MM.1S (cell line): ENCODE measurements at places on chromosomes 16 and 17.

DNA sequence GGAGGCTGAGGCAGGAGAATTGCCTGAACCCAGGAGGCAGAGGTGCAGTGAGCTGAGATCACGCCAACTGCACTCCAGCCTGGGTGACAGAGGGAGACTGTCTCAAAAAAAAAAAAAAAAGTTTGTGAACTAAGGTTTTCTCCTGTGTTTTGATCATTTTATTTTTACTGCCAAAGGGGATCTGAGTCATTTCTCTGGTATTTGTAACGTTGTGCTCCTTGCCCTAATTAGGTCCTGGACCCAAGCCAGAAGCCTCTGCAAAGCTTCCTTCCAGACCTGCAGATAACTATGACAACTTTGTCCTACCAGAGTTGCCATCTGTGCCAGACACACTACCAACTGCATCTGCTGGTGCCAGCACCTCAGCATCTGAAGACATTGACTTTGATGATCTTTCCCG is 32.1 kb downstream of the IST1 start:
- no peaks in the 10 kb centered on the region for H3K4me1 ChIP-seq
- H3K4me3 ChIP-seq = no peak overlapping the region
- H3K27ac ChIP-seq = no peak overlapping the region
- H3K36me3 ChIP-seq = peaks cover 16% of the 10 kb centered on the region
- no peaks in the 10 kb centered on the region for H3K27me3 ChIP-seq

DNA sequence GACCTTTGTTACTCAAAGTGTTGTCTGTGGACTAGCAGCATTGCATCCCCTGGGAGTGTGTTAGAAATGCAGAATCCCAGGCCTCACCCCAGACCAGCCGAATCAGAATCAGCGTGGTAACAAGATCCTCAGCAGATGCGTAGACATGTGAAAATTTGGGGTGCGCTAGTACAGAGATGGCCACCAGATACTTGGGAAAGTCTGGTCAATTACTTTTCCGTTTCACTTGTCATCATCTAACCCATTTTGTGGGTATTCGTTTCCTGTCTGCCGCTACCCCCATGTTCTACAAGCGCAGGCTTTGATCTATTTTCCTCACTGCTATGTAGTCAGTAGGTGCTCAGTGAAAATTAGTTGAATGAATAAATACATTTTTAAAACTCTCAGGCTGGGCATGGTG is 33.1 kb upstream of the HERPUD1 start:
- H3K4me3 ChIP-seq = no peak overlapping the region
- no peak overlapping the region for H3K27ac ChIP-seq
- no peak for DNase-seq
- H3K27me3 ChIP-seq = no peaks in the 10 kb centered on the region
- peaks cover 7% of the 10 kb centered on the region for H3K4me1 ChIP-seq

DNA sequence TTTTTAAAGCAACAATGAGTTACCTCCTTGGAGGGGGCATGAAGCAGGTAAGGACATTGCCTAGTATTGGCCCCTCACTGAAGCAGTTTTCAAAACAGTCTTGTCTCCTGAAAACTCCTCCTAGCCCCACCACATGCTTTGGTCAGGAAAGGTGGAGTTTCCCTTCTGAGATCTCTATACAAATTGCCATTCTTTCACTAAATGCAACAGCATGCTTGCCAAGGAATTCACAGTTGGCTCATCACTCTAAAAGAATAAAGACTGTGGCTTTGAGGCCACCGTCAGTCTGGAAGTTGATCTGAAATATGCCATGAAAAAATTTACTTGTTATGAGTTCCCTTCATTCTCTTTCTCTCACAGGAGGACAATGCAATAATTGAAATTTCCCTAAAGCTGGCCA is 4.2 kb downstream of the TTC19 start:
- H3K27ac ChIP-seq = no peak overlapping the region
- H3K27me3 ChIP-seq = no peaks in the 10 kb centered on the region
- H3K4me1 ChIP-seq = peaks cover 12% of the 10 kb centered on the region
- peaks cover 12% of the 10 kb centered on the region for H3K36me3 ChIP-seq

DNA sequence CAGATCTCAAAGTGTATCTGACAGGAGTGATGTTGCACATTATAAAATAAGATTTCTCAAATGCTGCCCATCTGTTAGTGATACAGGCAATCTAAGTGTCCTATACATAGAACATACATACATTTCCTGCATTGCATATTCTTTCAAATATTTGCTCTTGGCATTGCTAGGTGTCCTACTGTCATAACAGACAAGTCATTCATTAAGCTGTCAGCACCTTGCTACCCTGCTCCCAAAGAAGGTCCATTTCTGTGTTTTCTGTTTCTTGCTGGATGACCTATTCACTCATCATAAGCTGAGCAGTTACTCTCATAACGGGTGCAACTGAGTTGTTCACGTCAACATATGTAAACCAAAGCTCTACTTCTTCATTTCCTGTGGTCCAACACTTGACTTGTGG is 719.0 kb downstream of the KCNJ2 start:
- no peaks in the 10 kb centered on the region for H3K36me3 ChIP-seq
- H3K27ac ChIP-seq = no peak overlapping the region
- H3K27me3 ChIP-seq = no peaks in the 10 kb centered on the region
- no peak for DNase-seq

DNA sequence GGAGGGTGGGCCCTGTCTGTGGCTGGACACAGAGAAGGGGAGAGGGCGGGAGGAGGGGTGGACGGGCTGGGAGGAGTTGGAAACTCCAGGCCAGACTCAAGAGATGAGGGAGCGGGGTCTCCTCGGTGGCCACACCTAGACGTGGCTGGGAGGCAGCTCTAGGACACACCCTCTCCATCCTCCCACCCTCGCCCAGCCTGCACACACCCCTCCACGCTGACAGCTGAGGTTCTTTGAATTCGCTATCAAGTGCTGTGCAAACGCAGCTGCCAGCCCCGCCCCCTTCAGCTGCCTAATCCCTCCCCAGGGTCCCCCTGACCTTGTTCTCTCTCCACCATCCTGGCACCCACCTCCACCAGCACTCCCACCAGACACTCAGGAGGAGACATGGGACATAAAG is 48.7 kb downstream of the DNAH17 start:
- peaks cover 97% of the 10 kb centered on the region for H3K27me3 ChIP-seq
- no peak overlapping the region for H3K27ac ChIP-seq
- H3K4me1 ChIP-seq = no peaks in the 10 kb centered on the region
- DNase-seq = no peak

DNA sequence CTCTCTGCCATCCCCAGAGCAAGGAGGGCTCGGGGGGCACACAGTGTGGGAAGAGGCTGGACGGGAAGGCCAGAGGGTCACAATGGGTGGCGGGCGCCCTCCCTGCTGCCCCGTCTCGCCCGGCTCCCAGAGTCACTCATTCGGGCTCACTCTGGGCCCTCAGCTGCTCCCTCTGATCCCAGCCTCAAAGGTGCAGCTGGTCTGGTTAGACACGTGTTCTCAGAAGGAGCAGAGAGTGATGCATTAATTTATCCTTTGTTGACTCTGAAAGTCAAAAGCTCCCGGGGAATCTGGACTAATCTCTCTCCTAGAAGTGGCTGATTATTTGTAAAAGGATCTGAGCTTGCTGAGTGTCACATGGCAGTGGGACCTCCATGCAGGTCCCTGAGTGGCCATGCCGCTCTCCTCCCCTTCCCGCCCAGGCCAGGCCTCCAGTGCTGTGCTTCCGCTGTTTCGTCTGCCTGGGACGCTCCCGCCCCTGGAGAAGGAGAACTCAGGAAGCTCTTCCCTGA is 87.5 kb downstream of the SEC14L1 start:
- no peak for DNase-seq
- no peak overlapping the region for H3K4me3 ChIP-seq
- H3K4me1 ChIP-seq = peaks cover 2% of the 10 kb centered on the region

DNA sequence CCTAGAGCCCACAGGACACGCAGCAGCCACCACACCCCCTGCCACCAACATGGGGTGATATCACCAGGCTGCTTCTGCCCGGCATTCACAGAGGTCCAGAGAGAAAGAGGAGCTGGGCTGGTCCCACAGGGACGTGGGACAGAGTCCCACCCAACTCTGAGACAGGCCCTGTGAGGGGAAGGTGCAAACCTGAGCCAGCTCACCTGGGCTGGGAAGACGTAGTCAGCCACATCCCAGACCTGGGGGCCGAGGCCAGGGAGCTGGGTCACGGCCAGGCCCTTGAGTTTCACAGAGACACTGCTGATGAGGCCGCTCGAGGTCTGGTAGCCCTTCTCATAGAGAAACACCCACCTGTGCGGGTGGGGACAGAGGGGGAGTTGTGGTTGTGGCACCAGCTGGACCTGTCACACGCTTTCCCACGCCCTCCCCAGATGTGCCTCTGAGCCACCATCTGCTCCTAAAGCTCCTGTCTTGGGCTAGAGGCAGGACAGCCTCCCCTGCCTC is 11.2 kb downstream of the P2RX1 start:
- H3K27ac ChIP-seq = no peak overlapping the region
- DNase-seq = no peak
- no peaks in the 10 kb centered on the region for H3K36me3 ChIP-seq
- no peak overlapping the region for H3K4me3 ChIP-seq
- no peaks in the 10 kb centered on the region for H3K27me3 ChIP-seq

- no peaks in the 10 kb centered on the region for H3K27me3 ChIP-seq
- no peak overlapping the region for H3K27ac ChIP-seq
- H3K36me3 ChIP-seq = no peaks in the 10 kb centered on the region
These were observed 7.7 kb downstream of the IL34 start for GRCh38 chr16:70653809-70654771.

DNA sequence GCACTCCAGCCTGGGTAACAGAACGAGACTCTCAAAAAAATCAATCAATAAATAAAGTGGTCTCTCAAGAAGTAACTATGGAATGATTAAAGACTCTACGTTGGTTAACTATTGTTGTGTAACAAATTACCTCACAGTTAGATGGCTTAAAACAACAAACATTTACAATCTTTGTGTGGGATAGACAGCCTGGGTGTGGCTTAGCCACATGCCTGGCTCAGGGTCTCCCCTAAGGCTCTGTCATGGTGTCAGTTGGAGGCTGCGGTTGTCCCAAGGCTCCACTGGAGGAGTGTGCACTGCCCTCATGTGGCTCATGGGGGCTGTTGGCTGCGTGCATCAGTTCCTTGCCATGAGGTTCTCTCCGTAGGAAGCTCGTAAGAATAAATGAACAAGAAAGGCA is 294.5 kb downstream of the SNX29 start:
- no peaks in the 10 kb centered on the region for H3K36me3 ChIP-seq
- H3K4me3 ChIP-seq = no peak overlapping the region
- no peaks in the 10 kb centered on the region for H3K4me1 ChIP-seq
- no peak for DNase-seq
- H3K27ac ChIP-seq = no peak overlapping the region

DNA sequence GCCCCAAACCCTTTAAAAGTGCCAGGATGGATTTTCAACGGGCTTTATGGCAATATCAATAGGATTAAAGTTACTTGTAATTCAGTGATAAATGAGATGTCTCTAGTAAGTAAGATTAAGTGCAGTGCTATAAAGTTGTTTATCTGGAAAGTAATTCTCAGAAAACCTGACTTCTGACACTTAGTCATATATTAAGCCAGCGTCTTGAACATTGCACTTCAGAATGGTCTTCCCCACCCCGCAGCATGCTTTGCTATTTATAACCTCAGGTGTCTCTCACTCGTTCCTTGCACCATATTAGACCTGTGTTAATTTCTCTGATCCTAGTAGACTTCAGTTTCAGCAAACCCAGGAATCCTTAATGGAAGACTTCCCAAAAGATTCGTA is 2.1 kb upstream of the MAF start:
- DNase-seq = peak; percentile 37
- H3K27me3 ChIP-seq = no peaks in the 10 kb centered on the region
- peak overlapping the region; percentile 93 for H3K27ac ChIP-seq
- 0 out of 2 replicates have a peak, but pooled peaks cover 3% of the 10 kb centered on the region for H3K4me1 ChIP-seq
- H3K4me3 ChIP-seq = peak overlapping the region; percentile 78
- no peaks in the 10 kb centered on the region for H3K36me3 ChIP-seq

DNA sequence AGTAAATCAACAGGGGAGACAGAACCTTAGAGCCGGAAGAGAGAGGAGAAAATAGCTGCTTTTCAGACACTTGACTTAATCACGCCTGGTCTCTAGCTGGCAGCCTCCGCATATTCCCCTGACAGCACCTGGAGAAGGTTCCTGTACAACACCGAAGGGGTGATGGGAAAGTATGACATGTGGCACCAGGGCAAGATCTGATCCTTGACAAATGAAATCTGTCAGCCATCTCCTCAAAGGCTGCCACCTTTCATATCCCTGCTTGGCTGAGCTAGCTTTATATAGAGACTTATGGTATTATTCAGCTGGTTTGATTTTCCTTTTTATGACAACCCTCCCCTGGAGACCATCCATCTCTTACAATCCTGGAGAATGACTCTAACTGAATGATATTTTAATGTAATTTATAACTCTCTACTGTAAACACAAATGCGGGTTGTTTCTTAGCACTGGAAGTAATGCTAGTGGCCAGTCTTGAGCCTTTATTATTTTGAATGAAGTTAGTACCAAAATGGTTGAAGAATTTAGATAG is 1205.3 kb upstream of the CDH8 start:
- no peaks in the 10 kb centered on the region for H3K36me3 ChIP-seq
- DNase-seq = no peak
- H3K4me1 ChIP-seq = no peaks in the 10 kb centered on the region
- no peaks in the 10 kb centered on the region for H3K27me3 ChIP-seq
- no peak overlapping the region for H3K27ac ChIP-seq

GRCh38 chr16:11056993-11057649 is 112.8 kb downstream of the CLEC16A start:
- DNase-seq = no peak
- H3K4me3 ChIP-seq = no peak overlapping the region
- H3K4me1 ChIP-seq = no peaks in the 10 kb centered on the region
- H3K27ac ChIP-seq = no peak overlapping the region
- H3K27me3 ChIP-seq = no peaks in the 10 kb centered on the region

GRCh38 chr17:67431249-67432015 is 54.4 kb downstream of the PITPNC1 start:
- H3K36me3 ChIP-seq = no peaks in the 10 kb centered on the region
- no peak overlapping the region for H3K27ac ChIP-seq
- no peak overlapping the region for H3K4me3 ChIP-seq
- no peak for DNase-seq
- H3K27me3 ChIP-seq = no peaks in the 10 kb centered on the region
